Natural killer cell (primary cell): ENCODE measurements at places on chromosomes 7 and 10. TPM values are rescaled to one million over a fixed set of nuclear protein-coding genes. Genes with fewer than 3 reads are reported as not detected.
A peak's percentile ranks its signal among the peaks of the same experiment; 100 is the strongest.

The TMEM196 gene
- total RNA-seq: not detected

The PAPOLB gene
- 0.36 TPM for total RNA-seq

The WNT8B gene
- total RNA-seq: not detected

The TRIM73 gene
- total RNA-seq: 10.7 TPM

The FAM131B gene
- total RNA-seq: 2.3 TPM

The AMZ1 gene
- total RNA-seq: 1.2 TPM

The ANLN gene
- total RNA-seq: 1.7 TPM

The IL15RA gene
- 11.8 TPM for total RNA-seq

The COA1 gene
- total RNA-seq: 55.0 TPM

The PNLIPRP1 gene
- total RNA-seq: not detected

The RBP3 gene
- not detected for total RNA-seq

DNA sequence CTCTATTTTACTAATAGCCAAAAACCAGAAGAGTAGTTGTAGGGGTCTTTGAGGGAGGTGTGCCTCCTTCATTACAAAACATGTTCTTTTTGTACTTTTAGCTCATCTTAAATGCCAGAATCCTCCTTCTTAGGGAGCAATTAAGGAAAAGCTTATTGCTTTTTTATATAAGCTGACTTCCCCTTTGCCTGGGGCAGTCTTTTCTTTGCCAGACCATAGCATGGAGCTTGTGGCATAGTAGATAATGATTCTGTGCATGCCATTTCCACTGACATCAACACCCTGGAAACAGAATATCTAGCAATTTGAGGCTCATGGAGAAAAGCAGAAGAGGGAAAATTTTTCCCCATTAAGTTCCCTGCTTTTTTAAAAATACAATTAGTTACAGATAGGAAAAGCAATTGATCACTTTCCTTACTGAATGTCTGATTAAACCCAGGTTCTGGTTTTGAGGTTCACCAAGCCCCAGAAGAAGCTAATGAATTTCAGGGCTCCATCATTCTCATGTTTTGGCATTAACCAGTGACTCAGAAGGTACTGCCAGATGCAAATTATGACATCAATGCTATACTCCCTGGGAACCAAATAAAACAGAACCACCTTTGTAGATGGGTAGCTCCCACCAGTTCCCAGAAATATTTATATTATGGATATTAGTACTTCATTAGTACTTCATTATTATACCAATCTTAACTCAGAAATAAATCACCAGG, 410.6 kb downstream of the KCNMA1 start:
- DNase-seq: no peak
- no peak overlapping the region for H3K27ac ChIP-seq
- no peaks in the 10 kb centered on the region for H3K27me3 ChIP-seq
- no peaks in the 10 kb centered on the region for H3K4me1 ChIP-seq

GRCh38 chr10:25078658-25079431, 62.4 kb downstream of the THNSL1 start:
- no peak for DNase-seq
- no peaks in the 10 kb centered on the region for H3K36me3 ChIP-seq
- no peaks in the 10 kb centered on the region for H3K4me1 ChIP-seq
- H3K4me3 ChIP-seq: no peak overlapping the region

GRCh38 chr10:36606234-36606839, 519.1 kb upstream of the ANKRD30A start:
- no peaks in the 10 kb centered on the region for H3K4me1 ChIP-seq
- no peak overlapping the region for H3K27ac ChIP-seq
- no peak overlapping the region for H3K4me3 ChIP-seq

DNA sequence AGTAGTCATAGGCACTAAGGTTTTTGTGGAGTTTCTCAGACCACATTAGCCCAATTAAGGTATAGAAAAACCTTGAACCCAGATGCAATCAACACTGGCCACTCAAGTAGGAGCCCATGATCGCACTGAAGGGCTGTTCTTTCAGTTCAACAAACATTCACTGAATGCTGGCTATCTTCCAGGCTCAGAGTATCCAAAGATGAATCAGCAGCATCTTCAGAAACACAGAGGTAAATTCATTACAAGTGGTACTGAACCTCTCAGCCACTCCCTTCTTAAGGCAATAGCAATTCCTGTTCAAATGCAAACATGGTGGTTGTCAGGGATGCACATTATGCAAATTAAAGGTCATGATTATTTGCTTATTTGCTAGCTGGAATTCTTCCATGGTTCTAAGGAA, 17.1 kb downstream of the KCNK18 start:
- DNase-seq: no peak
- no peaks in the 10 kb centered on the region for H3K36me3 ChIP-seq
- no peak overlapping the region for H3K27ac ChIP-seq
- H3K4me3 ChIP-seq: no peak overlapping the region
- H3K27me3 ChIP-seq: peaks cover 16% of the 10 kb centered on the region

- H3K27ac ChIP-seq: peak overlapping the region; percentile 72
- peaks cover 16% of the 10 kb centered on the region for H3K36me3 ChIP-seq
- H3K4me3 ChIP-seq: peak overlapping the region; percentile 89
- no peaks in the 10 kb centered on the region for H3K27me3 ChIP-seq
These were observed 745 bp downstream of the DAGLB start for GRCh38 chr7:6446838-6447580.

- peaks cover 35% of the 10 kb centered on the region for H3K27me3 ChIP-seq
- no peak overlapping the region for H3K4me3 ChIP-seq
- H3K4me1 ChIP-seq: peaks cover 32% of the 10 kb centered on the region
These were observed 3.5 kb downstream of the PRR15 start for GRCh38 chr7:29567174-29567573.

GRCh38 chr10:124971276-124971675, 29.4 kb downstream of the ZRANB1 start:
- no peak overlapping the region for H3K27ac ChIP-seq
- no peak for DNase-seq
- peaks cover 28% of the 10 kb centered on the region for H3K36me3 ChIP-seq
- no peaks in the 10 kb centered on the region for H3K27me3 ChIP-seq

- no peaks in the 10 kb centered on the region for H3K4me1 ChIP-seq
- H3K36me3 ChIP-seq: no peaks in the 10 kb centered on the region
- no peak for DNase-seq
- no peak overlapping the region for H3K27ac ChIP-seq
- H3K4me3 ChIP-seq: no peak overlapping the region
These were observed 74.1 kb downstream of the DNAH11 start for GRCh38 chr7:21616796-21617436.

DNA sequence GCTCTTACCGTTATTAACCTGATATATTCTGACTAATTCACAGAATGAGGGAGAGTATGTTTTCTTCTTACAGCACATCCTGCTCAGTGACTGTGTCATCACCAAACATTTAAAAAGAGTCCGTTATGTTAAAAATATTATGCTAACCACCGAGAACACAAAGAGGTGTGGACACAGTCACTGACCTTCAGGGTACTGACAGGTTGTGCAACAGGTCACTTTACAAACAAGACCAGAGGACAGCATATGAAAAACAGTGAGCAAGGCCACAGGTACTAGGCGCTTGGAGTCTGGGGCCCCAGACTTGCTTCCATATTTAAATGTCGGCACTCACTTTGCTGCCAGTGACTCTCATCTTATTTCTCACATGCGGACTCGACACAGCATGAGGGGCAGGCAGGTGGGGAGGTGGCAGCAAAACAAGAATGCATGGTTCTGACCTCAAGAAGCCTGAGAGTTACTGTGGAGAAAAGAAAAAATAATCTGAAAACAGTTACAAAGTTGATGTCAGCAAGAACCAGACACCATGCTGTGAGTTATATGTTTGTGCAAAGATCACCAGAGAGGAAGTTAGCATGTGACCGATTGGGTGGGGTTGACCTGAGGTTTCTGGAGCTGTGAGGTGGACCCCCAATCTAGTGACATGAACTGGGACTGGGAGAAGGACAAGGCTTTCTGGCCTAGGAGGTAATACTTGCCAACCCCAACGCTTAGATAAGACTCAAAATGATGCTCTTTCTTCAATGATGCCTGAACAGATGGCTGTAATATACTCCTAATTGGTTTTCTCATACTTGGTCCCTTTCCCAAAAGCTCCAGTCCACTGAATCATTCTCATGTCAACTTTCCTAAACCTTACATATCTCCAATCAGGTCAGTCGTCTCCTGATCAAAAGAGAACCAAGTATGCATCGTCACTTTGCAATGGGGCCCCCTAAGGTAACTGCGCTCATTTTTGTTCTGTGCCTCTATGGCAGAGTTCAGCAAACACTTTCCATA, 102.4 kb downstream of the HIPK2 start:
- no peak for DNase-seq
- H3K4me1 ChIP-seq: peaks cover 13% of the 10 kb centered on the region
- no peak overlapping the region for H3K27ac ChIP-seq
- no peaks in the 10 kb centered on the region for H3K36me3 ChIP-seq

DNA sequence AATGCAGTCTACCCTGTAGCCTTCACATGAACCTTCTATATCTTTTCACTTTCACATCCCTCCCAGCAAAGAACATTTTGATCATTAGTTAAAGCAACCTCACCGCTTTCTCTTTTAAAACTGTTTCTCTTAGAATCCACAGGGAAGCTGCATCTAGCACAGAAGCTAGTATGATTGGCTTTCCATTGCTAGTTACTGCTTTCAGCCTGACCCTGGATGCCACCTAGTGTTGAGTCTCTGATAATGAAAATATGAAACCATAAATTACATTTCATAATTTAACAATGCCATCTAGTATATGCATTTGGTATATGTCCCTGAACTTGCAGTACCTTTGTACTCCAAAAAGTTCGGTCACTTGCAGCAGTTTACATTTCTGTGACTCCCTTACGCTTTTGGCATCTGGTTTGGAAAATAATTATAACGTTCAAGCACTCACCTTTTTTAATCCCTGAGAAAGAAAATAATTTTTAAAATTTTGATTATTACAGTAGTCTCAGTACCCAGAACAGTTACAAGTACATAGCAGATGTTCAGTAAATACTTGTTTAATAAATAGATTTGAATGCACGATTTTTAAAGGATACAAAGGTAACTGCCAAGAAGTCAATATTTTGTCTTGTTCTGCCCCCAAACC, 22.7 kb downstream of the CISD1 start:
- no peak for DNase-seq
- H3K4me1 ChIP-seq: no peaks in the 10 kb centered on the region
- H3K36me3 ChIP-seq: no peaks in the 10 kb centered on the region
- H3K27me3 ChIP-seq: no peaks in the 10 kb centered on the region
- no peak overlapping the region for H3K4me3 ChIP-seq

- no peaks in the 10 kb centered on the region for H3K36me3 ChIP-seq
- no peak for DNase-seq
- no peak overlapping the region for H3K4me3 ChIP-seq
- no peak overlapping the region for H3K27ac ChIP-seq
These were observed 5.0 kb upstream of the CFAP58 start for GRCh38 chr10:104348601-104349000.

GRCh38 chr10:31557854-31558253, 238.8 kb downstream of the ZEB1 start:
- H3K27me3 ChIP-seq: no peaks in the 10 kb centered on the region
- H3K4me3 ChIP-seq: no peak overlapping the region
- DNase-seq: no peak
- no peak overlapping the region for H3K27ac ChIP-seq
- no peaks in the 10 kb centered on the region for H3K4me1 ChIP-seq

DNA sequence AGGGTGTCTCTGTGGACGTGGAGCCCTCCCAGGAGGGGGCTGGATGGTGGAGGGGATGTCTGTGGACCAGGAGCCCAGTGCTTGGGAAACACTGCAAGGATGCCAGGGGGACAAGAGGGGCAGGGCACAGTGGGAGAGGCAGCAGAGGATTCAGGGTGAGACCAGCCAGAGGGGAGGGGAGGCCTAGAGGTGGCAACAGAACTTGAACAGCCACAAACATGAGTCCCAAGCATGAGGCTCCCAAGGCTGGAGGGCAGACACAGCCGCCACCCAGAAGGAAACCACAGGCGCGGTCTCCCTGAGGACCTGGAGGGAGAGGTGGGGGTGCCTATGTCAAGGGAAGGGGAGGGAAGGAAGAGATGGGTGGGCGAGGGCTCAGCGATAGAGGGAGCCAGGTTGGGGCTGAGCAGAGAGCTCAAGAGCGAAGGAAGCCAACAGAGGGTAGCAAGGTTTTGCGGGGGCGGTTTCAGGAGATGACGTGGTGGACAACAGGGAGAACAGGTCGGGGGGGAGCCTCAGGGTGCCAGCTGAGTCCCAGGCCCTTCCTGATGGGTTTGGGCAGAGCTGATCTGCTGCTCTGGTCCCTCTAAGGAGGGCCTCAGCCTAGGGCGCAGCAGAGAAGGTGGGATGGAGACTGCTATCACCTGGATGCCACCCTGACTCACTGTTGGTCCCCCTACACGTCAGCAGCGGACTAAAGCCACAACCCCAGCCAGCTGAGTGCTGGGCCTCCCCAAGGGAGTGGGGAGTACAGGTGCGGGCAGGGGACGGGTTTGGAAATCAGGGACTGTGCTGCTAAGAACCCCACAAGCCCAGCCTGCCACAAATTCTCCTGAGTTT, 6.7 kb upstream of the PILRA start:
- H3K27ac ChIP-seq: peak overlapping the region; percentile 96
- no peak for DNase-seq
- no peaks in the 10 kb centered on the region for H3K27me3 ChIP-seq
- no peak overlapping the region for H3K4me3 ChIP-seq
- H3K4me1 ChIP-seq: peaks cover 67% of the 10 kb centered on the region

GRCh38 chr10:130557181-130557845, 421.1 kb downstream of the GLRX3 start:
- no peaks in the 10 kb centered on the region for H3K27me3 ChIP-seq
- H3K36me3 ChIP-seq: no peaks in the 10 kb centered on the region
- DNase-seq: no peak

DNA sequence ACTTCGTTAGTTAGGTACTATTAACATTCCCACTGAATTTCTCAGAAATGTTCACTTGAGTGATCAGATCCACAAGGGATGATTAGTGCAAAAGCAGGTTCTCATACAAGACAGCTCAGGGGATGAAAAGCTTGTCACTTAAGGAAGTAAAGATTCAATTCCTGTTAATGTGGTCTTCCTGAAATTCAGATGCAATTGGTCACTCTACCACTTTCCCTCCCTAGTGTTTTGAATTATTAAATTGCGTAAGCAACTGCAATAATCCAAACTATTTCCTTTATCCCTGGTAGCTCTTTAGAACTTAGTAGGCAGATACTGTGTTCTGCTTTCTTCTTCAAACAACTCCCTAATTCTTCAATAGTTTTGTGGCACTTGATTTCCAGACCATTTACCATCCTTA, 121.4 kb downstream of the MAGI2 start:
- H3K4me1 ChIP-seq: no peaks in the 10 kb centered on the region
- H3K4me3 ChIP-seq: no peak overlapping the region
- no peaks in the 10 kb centered on the region for H3K36me3 ChIP-seq

GRCh38 chr10:22630234-22631174, 83.9 kb downstream of the PIP4K2A start:
- H3K4me1 ChIP-seq: peaks cover 64% of the 10 kb centered on the region
- no peaks in the 10 kb centered on the region for H3K27me3 ChIP-seq
- peak overlapping the region; percentile 25 for H3K4me3 ChIP-seq
- peaks cover 3% of the 10 kb centered on the region for H3K36me3 ChIP-seq

DNA sequence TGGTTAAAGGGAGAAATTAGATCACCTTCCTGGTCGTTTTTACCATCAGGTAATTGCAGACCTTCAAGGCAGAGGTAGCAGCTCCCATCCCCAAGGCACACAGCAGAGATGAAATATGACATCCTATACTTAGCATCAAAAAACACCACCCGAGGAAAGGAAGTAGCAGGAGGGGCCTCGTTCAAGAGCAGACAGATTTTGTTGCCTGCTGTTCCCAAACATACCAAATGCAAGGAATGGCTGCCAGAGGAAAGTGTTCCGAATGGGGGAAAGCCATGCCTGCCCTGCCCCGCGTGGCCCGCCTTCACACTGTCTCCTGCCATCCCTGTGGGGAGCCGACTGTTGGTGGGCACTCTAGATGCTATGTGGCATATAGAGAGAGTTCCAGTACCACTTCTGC, 18.0 kb downstream of the FKBP6 start:
- no peak overlapping the region for H3K27ac ChIP-seq
- no peak for DNase-seq
- H3K27me3 ChIP-seq: no peaks in the 10 kb centered on the region
- H3K36me3 ChIP-seq: no peaks in the 10 kb centered on the region
